Stimulated activated effector memory CD8-positive, alpha-beta T cell treated with anti-CD3 and anti-CD28 coated beads, Interleukin-12 subunit alpha, Interleukin-12 subunit beta, amount 100 ng/mL, for 72 hours (primary cell): ENCODE measurements at places on chromosomes 12 and 14.
A peak's percentile ranks its signal among the peaks of the same experiment; 100 is the strongest.

DNA sequence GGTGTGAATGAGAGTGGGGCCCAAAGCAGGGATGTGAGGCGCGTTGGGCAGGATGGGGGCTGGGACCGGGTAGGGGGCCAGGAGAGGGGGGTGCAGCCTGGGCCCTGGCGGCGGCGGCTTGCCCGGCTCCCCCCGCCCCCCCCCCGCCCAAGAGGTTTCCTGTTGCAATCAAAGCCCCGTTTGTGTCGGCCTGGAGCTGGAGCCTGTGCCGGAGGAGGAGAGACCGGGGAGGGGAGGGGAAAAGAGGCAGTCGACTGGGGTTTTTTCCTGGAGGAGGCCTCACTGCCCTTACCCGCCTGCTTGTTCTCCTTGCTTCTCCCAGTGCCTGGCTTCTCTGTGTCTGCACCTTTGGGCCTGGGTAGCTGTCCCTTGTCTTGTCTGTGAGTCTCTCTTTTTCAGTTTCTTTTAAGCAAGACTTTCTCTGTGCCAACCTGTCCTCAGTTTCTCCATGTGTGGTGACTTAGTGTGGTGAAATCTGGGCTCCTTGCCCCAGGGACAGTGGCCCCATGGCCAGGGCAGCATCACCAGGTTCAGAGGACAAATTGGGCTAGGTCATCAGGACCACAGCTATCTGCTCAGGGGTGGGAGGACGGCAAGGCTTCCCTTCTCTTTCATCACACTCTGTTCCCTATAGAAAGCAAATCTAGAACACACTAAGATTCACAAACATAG lies 8.5 kb downstream of the RARG start:
- DNase-seq = no peak

GRCh38 chr14:68199554-68200151 lies 380.1 kb downstream of the RAD51B start:
- no peak for DNase-seq

- DNase-seq = no peak
Observed at GRCh38 chr12:54266852-54267251, 13.1 kb downstream of the CBX5 start.

DNA sequence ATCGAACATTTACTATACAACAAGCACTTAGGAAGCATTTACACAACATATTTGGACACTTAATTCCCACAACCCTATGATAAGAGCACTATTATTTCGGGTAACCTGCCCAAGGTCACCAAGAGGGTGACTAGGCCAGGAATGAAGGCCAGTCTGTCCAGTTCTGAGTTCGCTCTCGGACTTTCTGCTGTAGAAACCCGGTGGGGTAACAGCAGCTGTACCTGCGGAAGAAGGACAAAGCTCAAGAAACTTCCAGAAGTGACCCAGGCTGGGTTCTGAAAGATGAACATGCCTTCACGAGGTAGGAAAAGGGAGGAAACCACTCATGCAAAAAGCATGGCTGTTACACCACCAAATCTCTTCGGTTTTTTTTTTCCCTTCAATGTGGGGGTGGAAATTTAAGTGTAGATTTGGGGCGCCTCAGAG lies 10.8 kb downstream of the PLA2G1B start:
- DNase-seq = no peak

DNA sequence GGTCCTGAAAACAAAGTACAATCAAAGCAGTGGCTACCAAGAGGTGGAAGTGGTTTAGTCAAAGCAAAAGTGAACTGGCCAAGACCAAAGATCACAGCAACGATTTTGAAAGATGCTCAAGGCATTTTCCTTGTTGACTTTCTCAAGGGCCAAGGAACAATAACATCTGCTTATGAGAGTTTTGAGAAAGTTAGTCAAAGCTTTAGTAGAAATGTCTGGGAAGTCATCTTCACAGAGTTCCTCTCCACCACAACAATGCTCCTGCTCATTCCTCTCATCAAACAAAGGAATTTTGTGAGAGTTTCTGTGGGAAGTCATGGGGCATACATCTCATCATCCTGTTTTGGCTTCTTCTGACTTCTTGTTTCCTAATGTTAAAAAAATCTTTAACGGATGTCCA lies 80.1 kb downstream of the PLEKHA5 start:
- no peak for DNase-seq

- DNase-seq = no peak
Observed at GRCh38 chr12:3945671-3946070, 72.5 kb upstream of the PARP11 start.

- DNase-seq = no peak
Observed at GRCh38 chr12:79020106-79020505, 155.5 kb downstream of the SYT1 start.

- DNase-seq = peak; percentile 98
Observed at GRCh38 chr14:104826189-104826860, 25.4 kb downstream of the ZBTB42 start.

GRCh38 chr12:76444408-76444984 lies 96.3 kb upstream of the BBS10 start:
- DNase-seq = no peak

GRCh38 chr12:100485983-100486382 lies 12.3 kb downstream of the NR1H4 start:
- no peak for DNase-seq

DNA sequence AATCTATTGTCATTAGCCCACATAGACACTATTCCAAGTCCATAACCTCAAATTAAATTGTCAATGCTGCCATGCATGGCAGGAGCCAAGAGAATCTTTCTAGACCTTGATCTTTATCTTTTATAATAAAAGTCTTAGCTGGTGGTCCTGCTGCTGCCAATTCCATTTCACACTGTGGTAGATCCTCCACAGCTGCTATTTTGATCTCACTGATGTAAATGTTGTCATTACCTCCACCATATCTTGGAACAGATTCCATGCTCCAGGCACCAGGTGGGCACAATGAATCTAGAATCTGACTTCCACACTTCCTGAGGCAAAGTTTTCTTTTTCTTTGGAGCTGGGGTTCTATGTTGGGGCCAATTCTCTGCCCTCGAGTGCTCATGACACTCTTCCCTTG lies 161.2 kb downstream of the TMTC3 start:
- no peak for DNase-seq

GRCh38 chr14:100629098-100629497 lies 41.9 kb upstream of the BEGAIN start:
- no peak for DNase-seq

DNA sequence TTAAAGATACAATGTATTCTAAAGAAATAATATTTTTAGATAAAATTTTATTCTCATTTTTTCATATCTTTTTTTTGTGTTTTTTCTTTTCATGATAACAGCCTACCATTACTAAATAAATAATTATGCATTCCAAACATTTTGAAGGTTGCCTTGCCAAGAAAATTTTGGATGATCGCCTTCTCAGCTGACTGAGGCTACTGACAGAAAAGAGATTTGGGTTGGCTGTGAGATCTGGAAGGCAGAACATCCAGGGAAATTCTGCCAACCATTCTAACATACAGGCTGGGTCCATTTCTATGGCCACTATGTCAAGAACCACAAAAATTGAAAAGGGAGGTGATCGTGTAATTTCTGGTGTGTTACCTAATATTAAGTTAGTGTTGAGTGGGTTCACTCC lies 48.1 kb downstream of the GALNT8 start:
- no peak for DNase-seq

DNA sequence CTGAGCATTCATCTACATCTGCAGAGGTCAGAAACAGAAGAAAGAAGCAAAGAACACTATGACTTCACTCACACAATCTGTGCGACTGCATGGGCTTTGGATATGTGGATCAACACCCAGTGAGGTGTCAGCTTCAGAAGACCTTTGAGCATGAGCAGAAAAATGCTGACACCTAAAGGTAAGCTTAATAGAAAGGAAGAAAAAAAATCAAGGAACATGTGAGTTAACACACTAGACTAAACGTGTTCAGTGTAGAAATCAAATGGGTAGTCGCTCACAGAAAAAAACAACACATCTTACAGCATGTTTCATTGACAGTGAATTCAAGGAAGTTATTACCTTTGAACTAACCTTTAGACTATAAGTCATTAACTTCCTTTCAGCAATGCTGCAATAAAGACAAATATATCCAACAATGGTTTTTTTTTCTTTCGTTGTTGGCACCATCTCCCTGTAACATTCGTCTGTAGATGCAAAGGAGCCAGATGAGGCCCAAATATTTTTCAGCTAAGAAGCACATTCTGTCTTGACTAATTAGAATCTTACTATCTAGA lies 30.9 kb downstream of the RTRAF start:
- no peak for DNase-seq

- no peak for DNase-seq
Observed at GRCh38 chr14:90193925-90194324, 62.4 kb upstream of the PSMC1 start.

DNA sequence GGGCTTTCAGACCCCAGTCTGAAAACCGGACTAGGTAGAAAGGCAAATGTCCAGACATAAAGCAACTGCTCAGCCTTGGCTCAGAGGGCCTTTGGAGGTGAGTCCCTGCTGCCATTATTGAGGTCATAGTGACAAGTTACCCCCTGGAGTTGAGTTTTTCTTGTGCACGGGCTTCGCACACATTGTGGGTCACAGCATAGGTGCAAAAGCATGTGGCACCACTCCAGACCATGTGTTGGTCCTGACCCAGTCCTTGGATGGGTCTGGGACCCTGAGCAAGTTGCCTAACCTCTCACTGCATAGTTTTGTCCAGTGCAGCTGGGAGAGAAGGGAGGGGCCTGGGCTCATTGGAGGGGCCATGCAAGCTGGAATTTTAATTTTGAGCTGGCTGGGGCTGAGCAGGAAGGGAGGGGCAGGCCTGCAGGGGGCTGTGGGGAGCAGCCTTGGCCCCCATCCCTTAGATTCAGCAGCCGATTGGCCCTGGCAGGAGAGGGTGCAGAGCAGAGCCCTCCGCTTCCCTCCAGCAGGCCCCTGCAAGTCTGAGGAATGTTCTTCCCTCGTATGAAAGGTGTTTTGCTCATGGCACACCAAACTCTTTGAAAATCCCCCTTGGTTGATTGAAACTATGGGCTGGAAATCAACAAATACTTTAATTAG lies 4.2 kb upstream of the KRT5 start:
- no peak for DNase-seq

DNA sequence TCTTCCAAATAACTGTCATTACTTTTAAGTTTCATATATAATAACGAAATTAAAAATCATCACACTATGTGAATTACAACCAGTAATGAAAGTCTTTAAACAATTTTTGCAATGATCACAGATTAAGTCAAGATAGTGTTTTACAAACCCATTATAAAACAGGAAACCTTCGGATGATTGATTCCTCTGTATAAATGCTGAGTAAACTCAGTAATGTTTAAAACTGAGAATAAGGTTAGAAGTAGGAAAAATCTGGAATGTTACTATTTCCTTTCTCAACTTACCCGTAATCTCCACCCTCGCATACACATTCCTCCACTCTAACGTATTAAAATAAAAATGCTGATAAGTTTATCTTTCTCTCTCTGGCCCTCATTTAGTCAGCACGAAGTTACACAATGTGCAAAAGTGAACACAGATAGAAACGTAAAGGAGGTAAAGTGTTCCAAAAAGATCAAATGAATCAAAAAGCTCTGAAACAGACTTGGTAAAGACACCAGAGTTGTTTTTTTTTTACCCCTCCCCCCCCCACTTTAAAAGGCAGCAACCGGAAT lies 1.6 kb downstream of the ZFC3H1 start:
- DNase-seq = no peak

DNA sequence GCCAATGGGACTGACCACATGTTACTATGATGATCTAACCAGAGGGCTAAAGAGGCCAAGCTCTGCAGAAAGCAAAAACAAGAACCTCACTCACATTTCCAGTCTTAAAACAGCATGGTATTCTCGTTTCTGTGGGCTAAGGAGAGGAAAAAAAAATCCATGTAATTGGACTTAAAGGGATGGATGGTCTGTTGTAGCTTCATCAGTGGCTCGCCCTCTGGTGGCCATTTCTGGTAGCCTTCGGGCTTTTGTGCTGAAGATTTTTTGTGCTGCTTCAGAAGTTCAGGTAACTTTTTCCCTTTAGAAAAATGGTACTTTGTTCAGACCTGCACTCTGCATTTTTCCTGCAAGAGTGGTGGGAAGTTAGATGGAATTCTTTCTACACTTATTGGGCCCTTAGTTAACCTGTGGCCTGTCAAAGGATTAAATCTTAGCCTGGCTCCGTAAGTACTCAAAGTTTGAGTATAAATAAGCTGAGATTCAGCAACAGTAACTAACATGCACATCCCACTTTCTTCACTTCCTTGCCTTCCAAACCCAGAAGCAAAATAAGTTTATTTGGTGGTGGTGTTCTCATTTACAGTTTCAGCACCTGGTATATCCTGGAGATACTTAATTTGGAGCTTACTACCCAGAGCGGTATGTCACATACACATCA lies 22.3 kb downstream of the DCAF4 start:
- DNase-seq = peak; percentile 80

DNA sequence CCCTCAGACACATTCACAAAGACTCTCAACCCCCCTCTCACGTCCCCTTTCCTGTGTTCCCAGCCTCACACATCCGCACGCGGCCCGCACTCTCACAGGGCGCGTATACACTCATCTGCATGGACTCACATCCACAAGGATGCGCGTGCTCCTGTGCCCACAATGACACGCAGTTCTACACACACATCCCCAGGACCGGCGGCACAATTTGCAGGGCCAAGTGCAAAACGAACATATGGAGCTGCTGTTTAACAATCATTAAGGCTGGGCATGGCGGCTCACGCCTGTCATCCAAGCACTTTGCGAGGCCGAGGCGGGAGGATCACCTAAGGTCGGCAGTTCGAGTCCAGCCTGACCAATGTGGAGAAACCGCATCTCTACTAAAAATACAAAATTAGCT lies 36.4 kb upstream of the EML1 start:
- DNase-seq = no peak

DNA sequence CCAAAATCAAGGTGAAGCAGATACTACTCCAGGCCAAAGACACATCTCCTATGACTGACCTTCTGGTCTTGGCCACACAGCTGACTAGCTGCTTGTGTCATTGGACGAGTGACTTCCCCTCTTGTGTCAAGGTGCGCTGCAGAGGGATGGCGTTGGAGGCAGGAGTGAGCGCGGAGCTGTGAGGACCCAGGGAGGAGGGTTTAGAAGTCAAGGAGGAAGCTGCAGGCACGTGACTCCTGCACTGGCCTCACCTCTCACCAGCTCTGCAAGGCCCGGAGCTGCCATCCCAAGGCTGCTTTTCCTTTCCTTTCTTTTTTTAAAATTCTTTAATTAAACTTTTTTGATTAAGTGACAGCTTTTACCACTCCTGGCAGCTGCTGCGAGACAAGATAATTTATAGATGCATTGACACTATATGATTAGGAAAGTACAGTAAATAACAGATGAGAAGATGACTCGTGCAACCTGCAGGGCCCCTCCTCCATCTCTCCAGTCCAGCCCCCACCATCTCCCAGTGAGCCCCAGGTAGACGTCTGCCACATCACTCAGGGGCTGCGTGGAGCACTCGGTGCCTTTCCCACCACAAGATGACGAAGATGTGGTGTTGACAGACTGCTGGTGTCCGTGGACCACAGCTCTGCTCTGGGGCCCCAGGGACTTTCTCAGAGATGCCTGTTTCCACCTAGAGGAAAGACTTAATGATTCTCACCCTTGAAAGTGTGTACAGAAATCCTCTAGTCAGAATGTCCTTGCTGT lies 350.6 kb downstream of the CACNA1C start:
- no peak for DNase-seq

DNA sequence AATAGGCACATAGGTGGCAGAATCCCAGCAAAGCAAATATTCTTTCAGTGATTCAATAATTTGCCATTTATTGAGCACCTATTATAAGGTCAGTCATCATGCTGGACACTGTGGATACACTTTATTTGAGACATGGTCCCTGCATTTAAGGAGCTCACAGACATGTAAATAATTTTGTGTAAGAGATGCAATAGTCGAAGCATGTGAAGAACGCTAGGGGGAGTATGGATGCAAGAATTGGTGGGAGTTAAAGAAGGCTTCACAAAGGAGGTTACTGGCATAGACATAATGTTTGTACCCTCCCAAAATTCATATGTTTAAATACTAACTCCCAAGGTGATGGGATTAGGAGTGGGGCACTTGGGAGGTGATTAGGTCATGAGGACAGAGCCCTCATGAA lies 260.6 kb upstream of the GARIN6 start:
- no peak for DNase-seq
